Nucleus accumbens (tissue), 56 donors: ENCODE measurements at places on chromosomes 16 and 17.

DNA sequence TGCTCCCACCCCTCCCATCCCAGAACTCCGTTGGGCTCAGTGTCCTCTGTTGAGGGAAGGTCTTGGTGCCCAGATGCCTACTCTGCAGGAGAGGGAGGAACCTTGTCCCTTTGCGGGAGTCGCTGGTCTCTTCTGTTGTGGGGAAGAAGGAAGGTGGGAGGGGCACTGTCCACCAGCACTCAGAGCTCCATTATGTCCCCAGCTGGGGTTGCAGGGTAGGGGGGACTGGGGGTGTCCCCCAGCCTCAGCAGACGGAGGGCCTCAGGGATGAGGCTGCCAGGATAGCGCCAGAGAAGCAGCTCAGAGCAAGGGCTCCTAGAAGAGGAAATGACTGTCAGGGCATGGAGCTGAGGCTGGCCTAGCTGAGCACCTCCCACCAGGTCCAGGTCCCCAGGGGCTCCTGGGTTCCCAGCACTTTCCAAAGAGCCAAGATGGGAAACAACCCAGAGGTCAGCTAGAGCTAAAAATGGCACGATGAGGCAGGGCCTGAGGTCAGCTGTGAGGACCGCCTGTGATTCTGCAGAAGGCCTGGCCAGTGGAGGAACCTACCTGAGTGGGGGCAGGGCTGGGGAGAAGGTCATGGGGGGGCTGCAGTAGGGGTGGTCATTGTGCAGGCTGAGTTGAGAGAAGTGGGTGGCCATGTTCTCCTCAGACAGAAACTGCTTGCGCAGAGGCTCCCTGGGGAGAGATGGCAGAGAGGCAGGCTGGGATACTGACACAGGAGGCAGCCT is 893 bp downstream of the HCFC1R1 start:
- DNase-seq = no peak

DNA sequence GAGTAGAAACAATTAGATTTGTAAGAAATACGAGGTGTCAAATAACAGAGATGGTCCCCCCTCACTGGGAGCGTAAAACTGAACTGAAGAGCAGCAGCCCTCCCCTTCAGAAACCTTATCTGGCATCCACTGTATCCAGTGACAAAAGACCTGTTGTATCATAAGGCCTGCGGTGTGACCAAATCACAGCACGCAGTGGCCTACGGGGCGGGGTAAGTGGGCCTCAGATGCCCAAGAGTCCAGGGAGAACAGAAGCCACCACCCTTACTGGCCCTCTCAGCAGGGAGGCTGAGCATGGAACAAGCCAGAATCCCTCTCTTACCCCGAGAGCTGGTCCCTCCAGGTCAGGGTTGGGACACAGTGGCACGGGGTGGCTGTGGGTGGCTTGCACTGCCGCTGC is 5.5 kb downstream of the JMJD6 start:
- DNase-seq = no peak

GRCh38 chr17:66964930-66965800 is 658 bp downstream of the CACNG4 start:
- DNase-seq = no peak

DNA sequence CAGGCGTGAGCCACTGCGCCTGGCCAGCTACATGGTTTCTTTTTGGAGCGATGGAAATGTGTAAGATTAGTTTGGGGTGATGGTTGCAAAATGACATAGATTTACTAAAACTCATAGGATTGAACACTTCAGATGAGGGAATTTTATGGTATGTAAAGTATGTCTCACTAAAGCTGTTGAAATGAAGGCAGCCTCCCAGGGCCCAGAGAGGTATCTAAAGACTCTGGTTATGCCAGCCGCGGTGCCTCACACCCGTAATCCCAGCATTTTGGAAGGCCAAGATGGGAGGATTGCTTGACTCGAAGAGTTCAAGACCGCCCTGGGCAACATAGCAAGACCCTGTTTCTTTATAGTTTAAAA is 254.9 kb downstream of the PARN start:
- no peak for DNase-seq

DNA sequence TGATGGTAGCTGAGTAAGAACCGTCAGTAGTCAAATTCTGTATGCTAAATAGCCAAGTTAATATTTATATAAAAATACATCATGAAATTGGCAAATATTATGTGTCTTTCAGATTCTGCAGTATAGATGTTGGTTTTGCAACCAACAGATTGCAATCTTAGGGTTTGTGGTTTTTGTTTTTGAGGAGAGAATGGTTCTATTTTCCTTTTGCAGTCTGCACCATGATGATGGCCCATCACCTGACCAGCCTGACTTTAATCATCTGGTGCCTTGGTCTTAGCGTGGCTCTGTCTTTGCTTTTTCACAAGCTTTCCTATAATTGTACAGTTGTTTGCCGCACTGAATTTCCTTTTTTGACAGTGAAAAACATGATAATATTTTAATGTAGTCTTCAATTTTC is 50.7 kb downstream of the NUP93 start:
- no peak for DNase-seq

DNA sequence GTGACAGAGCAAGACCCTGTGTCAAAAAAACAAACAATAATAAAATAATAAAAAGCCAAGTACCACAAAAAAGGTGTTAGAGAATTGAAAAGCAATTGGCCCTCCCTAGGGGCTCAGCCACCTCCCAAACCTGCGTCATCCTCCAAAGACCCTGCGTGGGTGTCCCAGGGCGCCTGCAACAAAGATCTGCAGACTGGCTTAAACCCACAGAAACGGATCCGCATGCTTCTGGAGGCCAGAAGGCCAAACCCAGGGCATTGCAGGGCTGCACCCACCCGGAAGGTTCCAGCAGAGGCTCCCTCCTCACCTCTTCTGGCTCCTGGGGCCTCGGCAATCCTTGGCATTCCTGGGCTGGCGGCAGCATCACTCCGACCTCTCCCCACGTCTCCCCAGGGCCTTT is 1.5 kb downstream of the ENPP7 start:
- DNase-seq = no peak

GRCh38 chr16:23836404-23837311 is 875 bp downstream of the PRKCB start:
- no peak for DNase-seq

DNA sequence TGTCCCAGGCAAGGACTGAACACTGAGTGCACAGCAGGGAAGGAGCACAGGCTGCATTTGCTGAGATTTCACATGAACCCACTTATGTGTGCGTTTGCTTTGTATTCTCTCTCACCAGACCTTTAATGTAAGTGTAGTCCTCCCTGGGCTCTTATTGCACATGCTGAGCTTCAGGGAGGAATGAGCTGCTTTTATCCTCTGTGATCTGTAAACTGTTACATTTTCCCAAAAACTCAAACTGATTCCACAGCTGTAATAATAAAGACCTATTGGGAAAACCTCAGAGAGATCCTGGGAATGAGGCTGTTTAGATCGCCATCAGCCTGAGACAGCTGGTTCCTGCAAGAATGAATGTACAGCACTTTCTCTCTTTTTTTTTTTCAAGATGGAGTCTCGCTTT is 53.6 kb upstream of the ADORA2B start:
- DNase-seq = no peak

DNA sequence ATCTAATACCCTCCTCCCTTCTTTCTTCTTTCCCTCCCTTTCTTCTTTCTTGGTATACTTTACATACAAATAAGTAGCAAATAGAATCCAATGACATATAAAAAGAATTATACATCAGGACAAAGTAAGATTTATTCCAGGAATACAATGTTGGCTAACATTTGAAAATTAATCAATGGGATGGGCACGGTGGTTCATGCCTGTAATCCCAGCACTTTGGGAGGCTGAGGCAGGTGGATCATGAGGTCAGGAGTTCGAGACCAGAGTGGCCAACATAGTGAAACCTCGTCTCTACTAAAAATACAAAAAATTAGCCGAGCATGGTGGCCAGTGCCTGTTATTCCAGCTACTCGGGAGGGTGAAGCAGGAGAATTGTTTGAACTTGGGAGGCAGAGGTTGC is 72.1 kb downstream of the BCAS3 start:
- no peak for DNase-seq

DNA sequence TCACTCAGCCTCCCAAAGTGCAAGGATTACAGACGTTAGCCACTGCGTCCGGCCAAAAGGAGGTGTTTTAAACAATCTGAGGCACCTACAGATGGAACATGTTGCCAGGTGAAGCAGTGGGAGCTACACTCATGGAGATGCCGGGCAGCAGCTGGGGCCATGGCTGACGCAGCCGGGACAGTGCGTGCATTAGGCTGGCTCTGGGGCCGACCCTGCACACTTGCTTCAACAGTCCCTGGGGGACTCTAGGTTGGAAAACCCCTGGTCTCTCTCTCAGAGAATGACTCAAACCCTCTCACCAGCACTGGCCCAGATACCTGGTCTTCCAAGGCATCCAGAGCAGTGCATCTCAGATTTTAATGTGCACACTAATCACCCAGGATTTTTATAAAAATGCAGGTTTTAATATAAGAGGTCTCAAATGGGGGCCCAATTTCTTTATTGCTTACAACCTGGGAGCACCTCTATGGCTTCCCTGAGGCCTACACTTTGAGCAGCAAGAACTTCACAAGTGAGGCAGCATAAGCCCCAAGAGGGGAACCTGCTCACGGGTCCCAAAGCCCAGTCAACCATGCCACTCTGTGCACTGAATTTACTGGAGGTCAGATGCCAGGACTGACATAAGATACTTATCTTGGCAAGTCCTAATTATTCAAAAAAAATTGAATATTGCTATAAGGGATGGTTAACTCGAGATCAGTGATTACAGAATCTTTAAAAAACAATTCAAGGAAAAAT is 70.8 kb upstream of the TRAP1 start:
- DNase-seq = no peak

- no peak for DNase-seq
Measured at GRCh38 chr17:63999680-64000531, 1.8 kb downstream of the PRR29 start.
